ENCODE measurements at places on chromosomes 1 and 21. TPM values are rescaled to one million over a fixed set of nuclear protein-coding genes. Genes with fewer than 3 reads are reported as not detected.

DNA sequence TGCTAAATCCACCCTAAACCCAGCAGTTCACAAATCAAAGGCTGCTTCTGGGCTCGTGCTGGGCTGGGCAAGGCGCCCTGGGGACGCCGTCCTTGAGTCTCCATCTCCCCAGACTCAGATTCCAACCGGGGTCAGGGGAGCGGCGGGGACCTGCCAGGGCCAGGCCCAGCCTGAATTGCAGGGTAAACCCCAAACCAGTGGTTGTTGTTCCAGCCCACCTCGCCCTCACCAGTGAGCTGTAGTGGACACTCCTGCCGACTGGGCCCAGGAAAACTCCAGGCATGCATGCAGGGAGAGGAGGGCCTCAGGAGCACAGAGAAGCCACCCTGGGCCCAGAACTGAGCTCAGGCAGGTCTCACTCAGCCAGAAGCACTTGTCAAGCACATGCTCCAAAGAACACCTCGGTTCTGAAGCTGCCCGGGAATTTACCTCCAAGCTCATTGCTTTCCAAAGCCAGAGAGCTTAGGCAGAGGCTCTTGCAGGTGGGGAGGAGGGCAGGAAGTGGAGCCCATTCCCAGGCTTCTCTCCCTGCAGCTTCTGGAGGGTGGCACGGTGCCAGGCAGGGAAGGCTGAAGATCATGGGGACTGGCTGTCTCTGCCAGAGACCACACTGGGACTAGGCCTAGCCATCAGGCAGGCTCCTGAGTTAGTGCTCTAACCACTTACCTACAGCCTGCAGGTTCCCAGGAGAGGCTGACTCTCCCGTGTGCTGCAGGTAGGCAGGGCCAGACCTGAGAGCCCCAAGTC lies 437.0 kb downstream of the MATN1 start:
- peak; percentile 18 for ATAC-seq

ST6GALNAC3 gene
- 0.31 TPM for total RNA-seq

DNA sequence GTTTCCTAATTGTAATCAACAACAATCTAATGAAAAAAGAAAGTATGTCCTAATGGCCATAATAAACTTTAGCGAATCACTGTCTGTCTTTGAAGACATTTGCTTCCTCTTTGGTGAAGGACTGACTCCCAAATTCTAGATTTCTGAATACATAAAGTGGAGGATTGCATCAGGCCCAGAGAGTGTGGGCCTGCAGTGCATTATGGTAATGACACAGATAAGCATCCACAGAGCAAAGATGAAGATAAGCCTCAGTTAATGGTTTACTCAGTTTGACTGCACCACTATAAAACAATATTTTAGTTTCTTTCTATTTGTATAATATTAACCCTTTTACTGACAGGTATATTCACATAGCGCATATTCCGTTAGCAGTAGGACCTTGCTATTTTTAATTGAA lies 365.5 kb downstream of the KCTD3 start:
- ATAC-seq: no peak

OVAAL gene
- total RNA-seq: not detected

SMIM12 gene
- total RNA-seq: 11.3 TPM

DNA sequence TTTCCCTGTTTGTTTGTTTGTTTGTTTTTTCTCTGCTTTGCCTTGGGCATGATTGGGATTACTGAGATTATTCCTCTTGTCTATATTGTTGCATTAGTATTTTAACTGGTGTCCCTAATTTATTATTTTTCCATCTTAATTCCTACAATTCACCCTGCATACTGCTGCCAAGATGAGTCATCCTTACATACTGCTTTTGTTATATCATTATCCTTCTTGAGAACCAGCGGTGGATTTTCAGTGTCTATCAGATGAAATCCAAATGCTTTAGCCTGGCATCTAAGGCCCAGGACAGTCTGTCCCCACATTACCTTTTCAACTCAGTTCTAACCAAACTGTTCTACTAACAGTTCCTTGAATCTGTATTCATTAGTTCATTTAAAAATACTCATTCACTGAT lies 101.7 kb downstream of the OLFML2B start:
- ATAC-seq: no peak

SELL gene
- 0.57 TPM for total RNA-seq

GRCh38 chr1:171877701-171878100 lies 36.4 kb downstream of the DNM3 start:
- peak; percentile 73 for ATAC-seq

GRCh38 chr1:225426395-225427234 lies 1.2 kb downstream of the LBR start:
- peak; percentile 5 for ATAC-seq

- peak; percentile 91 for ATAC-seq
These were observed 37.0 kb downstream of the CAPN8 start for GRCh38 chr1:223628233-223629125.

DNA sequence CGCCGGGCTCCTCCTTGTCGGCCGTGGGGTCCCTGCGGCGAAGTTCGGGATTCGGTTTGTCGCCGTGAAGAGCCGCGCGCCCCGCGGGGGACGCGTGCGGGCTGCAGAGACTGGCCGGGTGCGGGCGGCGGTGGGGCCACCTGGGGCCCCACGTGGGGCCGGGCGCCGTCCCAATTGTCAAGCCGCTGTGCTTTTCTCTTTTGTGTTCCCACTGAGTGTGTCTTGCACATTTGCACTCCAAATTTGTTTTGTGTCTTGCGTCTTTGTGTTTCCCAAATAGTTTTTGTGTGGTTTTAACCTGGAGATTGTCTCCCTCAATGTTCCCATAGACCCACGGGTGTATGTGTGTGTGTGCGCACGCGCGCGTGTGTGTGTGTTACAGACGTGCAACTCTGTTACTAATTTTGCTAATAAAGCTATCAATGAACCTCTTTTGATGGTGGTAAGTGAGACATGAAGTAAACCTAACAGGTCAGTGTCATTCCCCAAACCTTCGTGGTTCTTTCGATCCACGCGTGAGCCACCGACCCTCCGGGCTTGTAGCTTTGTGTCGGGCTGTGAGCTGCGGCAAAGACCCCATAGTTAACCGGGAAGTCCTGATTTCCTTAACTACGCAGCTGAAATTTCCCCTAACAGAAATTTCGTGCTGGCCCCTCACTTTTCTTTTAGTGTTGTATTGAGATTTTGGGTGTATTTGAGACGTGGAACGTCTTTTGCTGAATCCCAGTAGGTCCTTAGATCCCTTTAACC lies 708 bp downstream of the PRDM2 start:
- ATAC-seq: peak; percentile 83

RNU1-1 gene
- 4,525 TPM for total RNA-seq

Measured in motor neuron (in vitro differentiated cells).